Activated naive CD4-positive, alpha-beta T cell treated with anti-CD3 and anti-CD28 coated beads, Interleukin-2, amount 10 ng/mL, durations not matched to agents 7 days and 5 days (primary cell): ENCODE measurements at places on chromosomes 7 and 10.

DNA sequence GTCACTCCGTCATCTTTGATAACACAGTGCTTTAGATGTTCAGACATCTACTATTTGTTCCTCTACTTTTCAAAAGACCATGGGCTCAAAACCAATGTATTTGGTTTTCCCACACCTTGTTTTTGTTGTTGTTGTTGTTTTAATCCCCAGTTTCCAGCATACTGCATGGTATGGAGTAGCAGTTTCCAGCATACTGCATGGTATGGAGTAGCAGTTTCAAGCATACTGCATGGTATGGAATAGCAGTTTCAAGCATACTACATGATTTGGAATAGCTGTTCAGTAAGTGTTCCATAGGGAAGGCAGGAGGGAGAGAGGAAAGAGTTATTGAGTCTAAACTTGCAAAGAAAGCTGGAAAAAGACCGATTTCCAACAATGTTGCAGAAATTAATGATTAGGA is 314.3 kb upstream of the PRKCQ start:
- no peak for DNase-seq

DNA sequence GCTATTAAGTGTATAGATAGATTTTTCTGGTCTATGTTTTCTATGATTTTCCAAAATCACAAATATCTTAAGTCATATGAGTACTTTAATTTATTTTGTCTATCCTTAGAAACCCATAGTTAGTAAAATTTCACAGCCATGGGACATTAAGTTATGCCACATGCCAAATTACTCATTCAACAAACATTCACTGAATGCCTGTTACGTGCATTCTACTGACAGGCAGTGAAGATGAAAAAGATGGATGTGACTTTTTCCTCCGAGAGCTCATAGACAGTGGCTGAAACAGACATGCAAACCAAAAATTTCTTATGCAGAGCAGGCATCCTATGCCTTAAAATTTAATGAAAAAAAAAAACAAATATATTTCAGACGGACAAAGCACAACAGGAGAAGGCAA is 84.9 kb downstream of the CHRM2 start:
- DNase-seq = no peak

- no peak for DNase-seq
These were observed 36.3 kb upstream of the IL15RA start for GRCh38 chr10:6013413-6014192.

- DNase-seq = no peak
These were observed 287.1 kb downstream of the WDR11 start for GRCh38 chr10:121138112-121138860.

- no peak for DNase-seq
These were observed 14.0 kb downstream of the SCRN1 start for GRCh38 chr7:29975561-29975960.

- no peak for DNase-seq
These were observed 124.7 kb upstream of the C1QL3 start for GRCh38 chr10:16646181-16647059.

DNA sequence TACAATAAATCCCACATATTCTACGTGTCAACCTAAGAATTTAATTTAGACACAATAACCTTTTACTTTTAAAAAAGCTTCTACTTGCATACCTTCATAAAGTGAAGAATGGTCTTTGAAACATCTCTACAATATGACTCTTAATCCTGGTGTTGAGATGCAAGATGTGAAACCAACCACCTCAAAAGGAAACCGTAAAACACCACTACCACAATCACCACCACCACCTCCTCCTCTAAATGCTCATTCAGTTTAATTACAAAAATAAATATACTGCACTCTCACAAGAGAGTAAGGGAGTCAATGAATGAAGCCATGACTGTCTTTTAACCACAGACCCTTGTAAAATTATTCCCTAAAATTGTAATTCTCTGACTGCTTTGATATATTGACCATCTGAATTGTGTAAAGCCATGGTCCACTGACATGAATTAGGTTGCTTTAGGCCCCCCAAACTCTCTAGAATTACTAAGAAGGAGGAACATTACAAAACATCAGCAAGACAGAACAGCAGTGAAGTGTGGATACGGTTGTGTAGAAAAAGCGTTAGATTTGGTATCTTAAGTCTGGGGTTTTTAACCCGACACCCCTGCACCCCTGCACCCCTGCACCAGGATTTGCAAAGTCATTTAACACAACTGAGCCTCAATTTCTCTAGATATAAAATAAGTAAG is 171.4 kb downstream of the SFMBT2 start:
- DNase-seq = peak; percentile 56

DNA sequence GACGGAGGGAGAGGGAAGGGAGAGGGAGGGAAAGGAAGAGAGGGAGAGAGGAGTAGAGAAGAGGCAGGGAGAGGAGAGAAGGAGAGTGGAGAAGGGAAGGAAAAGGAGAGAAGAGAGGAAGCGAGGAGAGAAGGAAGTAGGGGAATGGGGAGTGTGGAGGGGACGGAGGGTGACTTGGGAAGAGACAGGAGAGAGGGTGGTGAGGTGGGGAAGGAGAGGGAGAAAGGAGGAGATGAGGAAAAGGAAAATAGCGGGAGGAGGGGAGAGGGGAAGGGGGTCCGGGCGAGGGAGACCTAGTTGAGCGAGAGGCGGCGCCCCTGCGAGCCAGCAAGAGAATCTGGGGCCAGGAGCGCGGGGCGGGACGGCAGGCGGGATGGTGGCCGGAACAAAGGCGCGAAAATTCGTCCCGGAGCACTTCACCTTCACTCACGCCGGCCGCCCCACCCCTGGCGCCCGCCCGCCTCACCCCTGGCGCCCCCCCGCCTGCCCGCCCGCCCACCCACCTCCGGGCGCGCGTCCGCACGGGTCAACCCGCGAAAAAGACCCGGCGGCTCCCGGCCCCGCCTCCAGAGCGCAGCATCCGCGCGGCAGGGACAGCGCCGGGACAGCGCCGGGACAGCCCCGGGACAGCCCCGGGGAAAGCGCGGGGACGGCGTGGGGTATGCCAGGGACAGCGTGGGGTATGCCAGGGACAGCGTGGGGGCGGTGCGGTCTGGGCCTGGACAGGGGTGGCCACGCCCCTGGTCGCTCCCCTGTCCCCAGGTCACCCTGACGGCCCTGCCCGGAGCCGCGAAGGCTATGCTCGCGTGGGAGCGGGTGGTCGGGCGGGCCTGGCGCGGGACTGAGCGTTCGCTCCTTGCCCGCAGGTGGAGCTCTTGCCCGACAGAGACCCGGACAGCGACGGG is 4.2 kb downstream of the VSTM2A start:
- no peak for DNase-seq

DNA sequence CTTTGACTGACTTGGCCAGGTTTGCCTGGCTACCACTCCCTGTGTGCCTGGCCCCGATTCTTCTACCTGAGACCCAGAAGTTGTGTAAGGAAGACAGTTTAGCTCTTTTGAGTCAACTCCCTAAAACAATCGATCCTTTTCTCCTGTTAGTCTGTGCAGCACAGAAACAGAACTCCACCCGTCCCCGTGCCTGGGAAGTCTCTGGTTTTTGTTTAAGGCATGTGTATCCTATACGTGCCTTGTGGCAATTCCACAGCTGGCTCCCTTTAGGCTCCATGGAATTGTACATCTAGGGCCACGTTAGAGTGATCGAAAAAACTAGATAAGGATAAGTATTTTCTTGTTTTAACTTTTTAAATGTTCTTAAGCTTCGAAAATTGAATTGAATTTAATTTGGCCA is 131.6 kb downstream of the BICC1 start:
- DNase-seq = no peak

- no peak for DNase-seq
These were observed 9.2 kb downstream of the MAT1A start for GRCh38 chr10:80280071-80280800.

DNA sequence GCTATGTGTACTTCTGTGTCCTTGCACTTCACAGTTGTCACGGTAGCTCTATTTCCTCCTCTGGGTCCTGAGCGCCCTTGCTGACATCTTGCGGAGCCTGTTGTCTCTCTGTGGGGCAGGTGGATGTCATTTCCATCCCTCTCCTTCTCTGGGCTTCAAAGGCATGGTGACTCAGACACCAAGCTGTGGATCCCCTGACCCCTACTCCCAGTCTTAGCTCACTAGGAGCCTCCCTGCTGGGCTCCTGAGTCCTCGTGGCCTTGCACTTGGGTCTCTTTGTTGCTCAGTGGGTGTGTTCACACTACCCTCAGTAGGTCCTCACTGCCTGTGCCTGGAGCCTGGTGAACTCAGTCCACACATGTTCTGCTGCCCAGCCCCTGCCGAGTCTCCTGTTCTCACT is 100.3 kb upstream of the PAX2 start:
- no peak for DNase-seq

DNA sequence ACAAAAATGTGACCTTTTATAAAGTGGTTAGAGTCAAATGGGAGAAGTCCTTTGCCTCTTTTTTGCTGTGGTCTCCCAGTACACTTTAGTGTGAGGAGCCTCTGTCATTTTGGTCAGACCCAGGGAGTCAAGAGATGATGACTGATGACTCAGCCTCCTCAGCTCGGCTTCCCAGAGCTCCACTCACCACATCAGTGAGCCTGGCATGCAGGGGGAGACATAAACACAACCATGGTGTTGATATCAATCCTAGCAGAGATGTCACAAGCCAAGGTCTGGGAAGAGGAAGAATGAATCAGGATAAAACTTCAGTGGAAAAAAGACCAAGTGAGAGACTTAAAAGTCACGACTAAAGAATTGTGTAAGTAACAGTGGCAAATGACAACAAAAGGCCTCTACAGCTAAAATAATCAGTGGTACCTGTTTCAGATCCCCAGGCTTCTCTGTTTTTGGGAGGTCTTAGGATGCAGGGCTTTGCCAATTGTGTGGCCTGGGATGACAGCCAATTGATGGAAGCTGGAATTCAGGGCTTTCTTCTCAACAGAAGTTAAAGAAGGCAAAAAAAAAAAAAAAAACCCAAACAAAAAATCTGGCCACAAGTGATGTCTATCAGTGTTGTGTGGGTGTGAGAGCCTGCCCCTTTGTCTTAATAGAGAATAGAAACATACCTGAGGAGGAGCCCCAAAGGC is 50.2 kb downstream of the TFAM start:
- DNase-seq = no peak

- no peak for DNase-seq
These were observed 365.3 kb upstream of the ZNF32 start for GRCh38 chr10:44013981-44014380.

- DNase-seq = no peak
These were observed 714.9 kb downstream of the KCNMA1 start for GRCh38 chr10:76922666-76923065.

- DNase-seq = no peak
These were observed 38.4 kb downstream of the SLC39A12 start for GRCh38 chr10:17989908-17990767.

GRCh38 chr7:81685270-81685868 is 84.5 kb downstream of the HGF start:
- DNase-seq = no peak

GRCh38 chr10:60351191-60351853 is 38.4 kb downstream of the ANK3 start:
- DNase-seq = no peak

- no peak for DNase-seq
These were observed 256.8 kb downstream of the ZMYND11 start for GRCh38 chr10:391847-392704.

DNA sequence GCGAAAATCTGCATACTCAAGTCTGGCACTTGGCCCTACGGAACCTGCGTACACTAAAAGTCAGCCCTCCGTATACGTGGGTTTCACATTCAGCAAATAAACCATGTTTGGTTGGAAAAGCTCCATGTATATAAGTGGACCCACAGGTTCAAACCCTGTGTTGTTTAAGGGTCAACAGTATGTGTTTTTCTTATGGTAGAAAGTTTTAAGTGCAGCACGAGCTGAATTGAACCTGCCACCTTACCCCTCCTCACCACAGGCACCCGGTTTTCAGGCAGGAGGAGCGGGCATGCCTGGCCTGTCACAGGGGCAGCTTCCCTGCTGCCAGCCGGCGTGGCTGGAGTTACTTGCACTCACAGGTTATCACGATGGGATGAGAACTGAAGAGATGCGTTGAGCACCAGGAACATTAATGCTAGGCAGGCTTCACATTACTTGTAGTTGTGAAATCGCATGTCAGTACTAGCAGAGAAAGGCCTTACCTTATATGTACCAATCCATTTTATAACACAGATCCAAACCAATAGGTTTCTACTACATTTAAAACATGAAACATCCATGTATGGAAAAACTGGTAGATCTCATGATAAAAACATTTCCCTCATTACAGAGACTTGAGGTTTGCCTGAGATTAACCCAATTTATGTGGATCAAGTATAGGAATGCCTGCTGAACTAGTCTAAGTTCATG is 12.9 kb downstream of the INSIG1 start:
- DNase-seq = no peak

DNA sequence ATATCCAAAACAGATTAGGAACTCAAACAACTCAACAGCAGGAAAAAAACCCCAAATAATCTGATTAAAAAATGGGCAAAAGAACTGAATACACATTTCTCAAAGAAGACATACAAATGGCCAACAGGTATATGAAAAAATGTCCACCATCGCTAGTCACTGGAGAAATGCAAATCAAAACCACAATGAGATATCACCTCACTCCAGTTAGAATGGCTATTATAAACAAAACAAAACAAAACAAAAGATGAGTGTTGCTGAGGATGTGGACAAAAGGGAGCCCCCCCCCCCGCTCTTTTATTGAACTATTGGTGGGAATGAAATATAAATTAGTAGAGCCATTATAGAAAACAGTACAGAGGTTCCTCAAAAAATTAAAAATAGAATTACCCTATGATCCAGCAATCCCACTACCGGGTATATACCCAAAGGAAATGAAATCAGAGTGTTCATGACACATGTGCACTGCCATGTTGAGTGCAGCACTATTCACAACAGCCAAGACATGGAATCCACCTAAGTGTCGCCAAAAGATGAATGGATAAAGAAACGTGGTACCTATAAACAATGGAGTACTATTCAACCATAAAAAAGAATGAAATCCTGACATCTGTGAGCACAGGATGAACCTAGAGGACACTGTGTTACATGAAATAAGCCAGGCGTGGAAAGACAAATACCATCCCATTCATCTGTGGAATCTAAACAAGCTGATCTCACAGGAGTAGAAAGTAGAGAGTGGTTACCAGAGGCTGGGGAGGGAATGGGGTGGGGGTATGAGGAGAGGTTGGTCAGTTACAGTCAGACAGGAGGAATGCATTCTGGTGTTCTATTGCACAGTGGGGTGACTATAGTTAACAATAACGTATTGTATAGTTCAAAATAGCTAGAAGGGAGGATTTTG is 78.1 kb upstream of the RHEB start:
- no peak for DNase-seq
